ENCODE measurements at places on chromosomes 7 and 10.
A peak's percentile ranks its signal among the peaks of the same experiment; 100 is the strongest.

DNA sequence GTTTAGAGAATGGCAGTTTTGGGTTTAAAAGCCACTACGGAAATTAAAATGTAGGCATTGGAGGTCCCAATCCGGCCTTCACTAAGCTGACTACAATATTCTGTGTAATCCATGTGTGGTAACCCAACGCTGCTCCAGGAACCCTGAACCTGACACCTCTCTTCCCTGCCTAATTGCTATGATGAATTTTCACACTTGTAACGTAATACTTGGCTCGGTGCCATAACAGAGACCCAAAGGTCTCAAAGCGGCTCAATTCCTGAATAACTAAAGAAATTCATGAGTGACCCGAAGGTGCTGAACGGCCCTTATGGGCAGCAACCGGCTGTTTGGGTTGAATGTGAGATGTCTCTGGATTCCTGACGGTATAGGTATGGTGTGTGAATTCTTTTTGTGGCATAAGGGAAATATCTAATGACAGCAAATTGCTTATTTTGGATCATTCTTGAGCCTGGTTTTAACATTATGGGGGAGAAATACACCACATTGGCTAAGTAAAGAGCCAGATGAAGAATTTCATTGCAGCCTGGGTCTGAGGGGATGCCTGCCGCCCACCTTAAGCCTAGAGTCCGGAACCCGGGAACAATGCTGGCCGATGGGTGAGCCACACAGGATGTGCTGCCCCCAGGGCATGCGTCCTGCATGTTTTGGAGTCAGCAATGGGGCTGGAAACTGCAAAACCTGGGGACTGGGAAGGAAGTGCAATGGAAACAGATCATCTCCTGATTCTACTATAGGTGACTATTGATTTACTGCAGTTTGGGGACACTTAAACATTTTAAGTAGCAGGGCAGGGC lies 69.7 kb upstream of the FZD8 start:
- H3K36me3 ChIP-seq, result no peaks in the 10 kb centered on the region
- H3K4me1 ChIP-seq, result no peaks in the 10 kb centered on the region
- H3K27ac ChIP-seq, result no peak overlapping the region
- DNase-seq, result no peak

GRCh38 chr7:34430456-34430855 lies 227.6 kb upstream of the NPSR1 start:
- H3K36me3 ChIP-seq, result no peaks in the 10 kb centered on the region
- no peak overlapping the region for H3K27ac ChIP-seq
- no peak for DNase-seq
- H3K4me3 ChIP-seq, result no peak overlapping the region

GRCh38 chr10:75400771-75401568 lies 594 bp downstream of the ZNF503 start:
- H3K4me1 ChIP-seq, result peaks cover 33% of the 10 kb centered on the region
- no peak for DNase-seq
- H3K4me3 ChIP-seq, result peak overlapping the region; percentile 49

- DNase-seq, result no peak
- H3K27ac ChIP-seq, result no peak overlapping the region
- no peaks in the 10 kb centered on the region for H3K27me3 ChIP-seq
Measured at GRCh38 chr10:52674474-52674873, 98.1 kb downstream of the MBL2 start.

- H3K4me1 ChIP-seq, result no peaks in the 10 kb centered on the region
- no peaks in the 10 kb centered on the region for H3K36me3 ChIP-seq
- no peak for DNase-seq
- H3K27me3 ChIP-seq, result no peaks in the 10 kb centered on the region
- no peak overlapping the region for H3K4me3 ChIP-seq
Measured at GRCh38 chr10:53894145-53894544, 906.9 kb downstream of the PCDH15 start.

GRCh38 chr10:31947144-31947926 lies 18.7 kb upstream of the ARHGAP12 start:
- no peaks in the 10 kb centered on the region for H3K4me1 ChIP-seq
- DNase-seq, result no peak
- no peaks in the 10 kb centered on the region for H3K36me3 ChIP-seq

- no peak overlapping the region for H3K4me3 ChIP-seq
- no peaks in the 10 kb centered on the region for H3K36me3 ChIP-seq
- no peak for DNase-seq
Measured at GRCh38 chr10:118582511-118582910, 12.9 kb downstream of the PRLHR start.

GRCh38 chr10:13730956-13731355 lies 144.2 kb downstream of the PRPF18 start:
- H3K4me1 ChIP-seq, result peaks cover 38% of the 10 kb centered on the region
- H3K27me3 ChIP-seq, result no peaks in the 10 kb centered on the region
- DNase-seq, result no peak
- H3K27ac ChIP-seq, result no peak overlapping the region
- no peaks in the 10 kb centered on the region for H3K36me3 ChIP-seq
- H3K4me3 ChIP-seq, result no peak overlapping the region

- H3K36me3 ChIP-seq, result no peaks in the 10 kb centered on the region
- H3K27ac ChIP-seq, result no peak overlapping the region
- DNase-seq, result no peak
Measured at GRCh38 chr7:52085610-52086009, 769.0 kb upstream of the COBL start.
